ENCODE measurements at places on chromosomes 1 and 21.

DNA sequence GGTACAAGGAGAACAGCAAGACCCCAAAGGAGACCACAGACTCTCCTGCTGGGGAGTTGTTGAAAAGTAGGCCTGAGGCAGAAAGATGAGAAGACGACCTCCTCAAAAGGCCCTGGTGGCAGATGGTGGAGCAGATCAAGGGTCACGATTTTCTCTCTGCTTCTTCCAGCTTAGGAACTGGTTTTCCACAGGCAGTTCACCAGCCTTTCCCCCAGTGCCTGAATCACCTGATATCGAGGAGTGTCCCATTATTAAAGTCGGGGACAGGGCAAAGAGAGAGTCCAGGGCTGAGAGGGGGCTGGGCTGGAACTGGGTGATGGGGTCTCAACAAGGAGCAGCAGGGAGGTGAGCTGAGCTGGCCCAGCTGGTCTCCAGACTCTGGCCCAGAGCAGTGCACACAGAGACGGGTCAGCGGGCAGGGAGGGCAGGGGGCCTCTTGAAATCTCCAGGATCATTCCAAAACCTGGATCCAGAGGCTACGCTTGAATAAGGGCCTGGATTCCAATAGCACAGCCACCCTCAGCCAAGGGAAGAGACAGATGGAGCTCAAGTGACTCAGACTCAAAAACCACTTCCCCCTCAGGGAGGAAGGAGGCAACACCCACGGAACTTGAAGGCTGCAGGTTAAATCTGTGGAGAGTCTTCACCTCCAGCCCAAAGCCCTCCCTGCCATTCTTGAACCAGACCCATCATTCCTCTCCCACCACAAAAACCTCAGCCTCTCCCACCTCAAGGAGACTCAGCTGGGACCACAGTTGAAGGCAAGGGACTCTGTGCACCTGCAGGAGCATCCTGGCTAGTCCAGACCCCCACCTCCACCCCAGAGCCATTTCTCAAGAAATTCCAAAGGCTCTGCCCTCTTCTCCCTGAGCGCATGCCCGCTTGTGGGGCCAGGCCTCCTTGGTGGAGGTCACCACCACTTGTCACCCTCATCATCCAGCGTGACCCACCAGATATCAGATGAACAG lies at the start of gene S100A5:
TSS of gene S100A5 (minus strand) at position 541 of the 968 bp plus-strand sequence. CDS start 743 bp downstream, outside the sequence.
- peak; percentile 69 for DNase-seq

GRCh38 chr1:206907304-206907991 lies 10.2 kb downstream of the IL24 start:
- no peak for DNase-seq

DNA sequence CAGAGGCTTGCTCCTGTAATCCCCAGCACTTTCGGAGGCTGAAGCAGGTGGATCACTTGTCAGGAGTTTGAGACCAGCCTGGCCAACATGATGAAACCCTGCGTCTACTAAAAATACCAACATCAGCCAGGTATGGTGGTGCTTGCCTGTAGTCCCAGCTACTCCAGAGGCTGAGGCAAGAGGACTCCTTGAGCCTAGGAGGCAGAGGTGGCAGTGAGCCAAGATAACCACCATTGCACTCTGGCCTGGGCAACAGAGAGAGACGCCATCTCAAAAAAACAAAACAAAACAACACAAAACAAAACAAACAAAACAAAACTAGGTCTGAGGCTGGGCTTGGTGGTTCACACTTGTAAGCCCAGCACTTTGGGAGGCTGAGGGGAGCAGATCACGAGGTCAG lies 38.7 kb upstream of the RAP1GAP start:
- no peak for DNase-seq

DNA sequence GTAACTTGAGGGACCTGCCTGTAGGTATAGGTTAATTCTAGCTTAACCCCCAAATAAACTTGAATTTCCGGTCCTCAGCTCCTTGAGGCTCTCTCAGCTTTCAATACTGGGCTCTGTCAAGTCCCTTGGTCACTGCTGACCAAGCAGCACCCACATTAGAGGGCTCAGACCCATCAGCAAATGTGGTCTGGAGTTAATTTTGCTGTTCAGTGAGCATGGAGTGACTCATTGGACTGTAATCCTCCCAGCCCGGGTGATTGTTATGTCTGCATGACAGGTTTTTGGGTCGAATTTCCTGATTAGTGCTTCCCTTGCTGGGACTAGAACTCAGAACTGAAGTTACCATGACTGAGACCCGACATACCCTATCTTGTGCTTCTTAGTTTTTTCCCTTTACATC lies 130.6 kb downstream of the URB2 start:
- DNase-seq: peak; percentile 78

DNA sequence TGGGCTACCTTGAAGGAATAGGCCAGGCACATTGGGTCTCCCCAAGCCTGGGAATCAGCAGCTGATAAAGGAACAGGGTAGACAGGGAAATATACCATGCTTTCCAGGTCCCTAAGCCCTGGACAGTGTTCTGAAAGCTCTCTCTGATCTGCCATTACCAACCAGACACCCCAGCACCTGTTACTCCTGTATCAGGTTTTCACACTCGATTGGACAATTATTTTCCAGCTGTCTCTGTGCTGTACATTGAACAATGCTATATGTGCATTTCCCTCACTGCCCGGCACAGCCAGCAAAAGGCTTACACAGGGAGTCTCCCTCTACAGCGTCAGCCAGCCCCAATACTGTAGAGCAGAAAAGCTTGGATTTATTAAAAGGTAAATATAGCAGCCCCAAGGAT lies 4.7 kb downstream of the CFAP45 start:
- no peak for DNase-seq

DNA sequence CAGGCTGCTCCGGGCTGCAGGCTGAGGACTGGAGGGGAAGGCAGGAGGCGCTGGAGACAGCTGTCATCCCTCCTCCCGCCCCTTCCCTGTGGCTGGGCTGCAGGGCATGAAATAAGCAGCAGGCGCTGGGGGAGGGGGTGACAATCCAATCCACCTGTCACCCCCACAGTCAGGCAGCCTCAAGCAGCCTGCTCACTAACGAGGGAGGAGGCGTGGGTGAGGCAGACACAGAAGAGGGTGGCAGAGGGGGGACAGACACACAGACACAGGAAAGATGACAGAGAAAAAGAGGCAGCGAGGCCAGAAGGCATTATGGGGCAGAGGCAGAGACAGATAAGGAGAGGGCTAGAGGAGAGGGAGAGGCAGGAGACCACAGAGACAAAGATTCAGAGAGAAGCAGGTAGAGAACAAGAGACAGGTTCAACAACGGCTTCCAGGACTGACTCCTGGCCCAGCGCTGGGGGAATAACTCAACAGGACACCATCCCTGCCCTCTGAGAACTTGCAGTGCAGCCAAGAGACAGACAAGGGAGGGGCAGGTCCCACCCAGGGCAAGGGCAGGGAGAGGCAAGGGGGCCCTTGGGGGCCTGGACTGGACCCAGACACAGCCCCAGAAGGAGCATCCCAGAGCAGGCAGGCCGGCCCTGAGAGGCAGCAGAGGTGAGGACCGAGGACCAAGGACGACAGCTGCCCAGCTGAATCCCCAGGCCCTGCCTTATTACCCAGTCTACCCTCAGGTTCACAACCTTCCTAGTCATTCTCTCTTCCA lies 11.2 kb downstream of the MEF2D start:
- no peak for DNase-seq

DNA sequence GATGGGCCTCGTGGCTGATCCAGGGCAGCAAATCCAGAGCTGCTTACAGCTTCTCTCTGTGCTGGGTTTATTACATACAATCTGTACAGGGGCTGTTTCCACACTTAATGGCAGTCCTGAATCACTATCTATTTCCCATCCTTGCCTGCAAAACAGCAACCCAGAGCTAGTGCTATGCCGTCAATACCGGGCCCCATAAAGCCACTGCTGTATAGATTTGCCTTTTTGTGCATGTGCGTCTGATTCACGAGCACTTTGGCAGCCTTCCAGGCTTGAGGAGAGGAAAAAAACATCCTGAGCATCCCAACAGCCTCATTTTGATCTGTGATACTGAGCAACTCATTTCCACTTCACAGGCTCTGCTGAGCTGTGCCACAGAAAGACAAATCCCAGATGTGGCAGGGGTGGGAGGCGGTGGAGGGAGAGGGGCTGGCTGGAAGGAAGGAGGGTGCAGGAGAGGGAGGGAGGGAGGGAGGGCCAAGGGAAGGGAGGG lies 65.2 kb upstream of the TARBP1 start:
- peak; percentile 87 for DNase-seq

DNA sequence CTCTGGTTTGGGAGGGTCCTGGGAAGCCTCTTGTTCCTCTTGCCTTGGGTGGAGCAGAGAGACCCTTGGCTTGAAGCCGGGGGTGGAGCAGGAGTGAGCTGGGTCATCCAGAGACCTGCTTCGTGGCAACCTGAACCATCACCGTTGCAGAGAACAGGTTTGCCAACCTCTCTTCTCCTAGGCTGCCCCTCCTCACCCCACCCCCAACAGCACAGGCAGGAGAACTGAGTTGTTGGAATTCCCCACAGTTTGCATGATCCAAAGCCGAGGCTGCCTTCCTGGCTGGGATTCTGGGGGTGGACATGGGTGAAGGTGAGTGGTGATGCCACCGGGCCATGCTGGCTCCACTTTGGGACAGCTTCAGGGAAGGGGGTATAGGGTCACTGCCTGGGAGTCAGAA lies 2.2 kb downstream of the WNT4 start:
- DNase-seq: no peak

DNA sequence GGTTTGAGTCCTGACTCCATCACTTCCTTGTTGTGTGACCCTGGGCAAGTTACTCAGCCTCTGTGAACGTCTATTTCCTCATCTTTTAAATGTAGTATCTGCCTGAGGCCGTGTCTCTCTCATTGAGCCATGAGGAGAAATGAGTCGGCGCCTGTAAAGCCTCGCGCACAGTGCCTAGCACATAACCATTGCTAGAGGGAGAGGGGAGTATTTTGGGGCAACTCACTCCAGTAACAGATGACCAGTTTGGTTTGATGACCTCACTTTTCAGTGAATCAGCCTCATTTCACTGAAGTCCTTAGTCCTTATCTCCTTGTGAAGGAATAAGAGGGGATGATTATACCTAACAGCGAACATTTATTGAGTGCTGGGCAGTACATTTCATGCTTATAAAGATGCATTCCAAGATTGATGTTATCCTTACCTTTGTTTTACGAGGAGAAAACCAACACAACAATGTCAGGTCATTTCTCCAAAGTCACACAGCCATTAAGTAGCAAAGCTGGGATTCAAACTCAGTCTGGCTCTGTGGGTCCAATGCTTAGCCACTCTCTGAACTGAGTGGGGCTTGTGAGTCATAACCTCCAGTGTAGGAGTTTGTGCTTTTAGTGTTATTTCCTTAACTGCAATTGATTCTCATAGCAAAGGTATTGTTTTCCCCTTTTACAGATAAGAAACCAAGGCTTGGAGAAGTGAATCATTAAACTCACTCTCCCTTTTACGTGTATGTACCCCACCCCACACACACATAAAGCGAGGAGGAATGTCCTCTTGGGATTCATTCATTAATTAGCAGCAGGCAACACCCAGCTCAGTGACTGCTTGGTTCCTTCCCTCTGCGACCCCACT lies 25.9 kb downstream of the KCNC4 start:
- peak; percentile 33 for DNase-seq

GRCh38 chr1:175186433-175187160 lies 6.0 kb downstream of the KIAA0040 start:
- DNase-seq: no peak

- no peak for DNase-seq
These were observed 51.0 kb downstream of the SCP2 start for GRCh38 chr1:52978045-52978444.

GRCh38 chr1:150409504-150410362 lies 45.8 kb downstream of the RPRD2 start:
- no peak for DNase-seq

- no peak for DNase-seq
These were observed 33.3 kb upstream of the CNTN2 start for GRCh38 chr1:205009670-205010069.

DNA sequence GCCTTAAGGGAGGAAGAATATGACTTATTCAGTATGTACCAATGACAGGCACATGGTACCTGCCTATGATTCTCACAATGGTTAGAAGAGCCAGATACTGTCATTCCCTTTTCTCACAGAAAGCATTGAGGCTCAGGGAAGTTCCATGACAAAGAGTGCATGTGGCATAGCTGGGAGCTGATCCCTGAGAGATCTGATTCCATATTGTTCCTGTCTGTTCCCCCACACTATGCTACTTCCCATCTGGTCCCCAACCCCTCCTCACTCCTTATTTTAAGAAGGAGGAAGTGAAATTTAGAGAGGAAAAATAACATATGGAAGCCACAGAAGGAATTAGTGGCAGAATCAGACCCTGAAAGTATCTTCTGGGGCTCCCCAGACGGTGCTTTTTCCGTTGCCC lies 500.0 kb downstream of the PLPP3 start:
- DNase-seq: no peak

DNA sequence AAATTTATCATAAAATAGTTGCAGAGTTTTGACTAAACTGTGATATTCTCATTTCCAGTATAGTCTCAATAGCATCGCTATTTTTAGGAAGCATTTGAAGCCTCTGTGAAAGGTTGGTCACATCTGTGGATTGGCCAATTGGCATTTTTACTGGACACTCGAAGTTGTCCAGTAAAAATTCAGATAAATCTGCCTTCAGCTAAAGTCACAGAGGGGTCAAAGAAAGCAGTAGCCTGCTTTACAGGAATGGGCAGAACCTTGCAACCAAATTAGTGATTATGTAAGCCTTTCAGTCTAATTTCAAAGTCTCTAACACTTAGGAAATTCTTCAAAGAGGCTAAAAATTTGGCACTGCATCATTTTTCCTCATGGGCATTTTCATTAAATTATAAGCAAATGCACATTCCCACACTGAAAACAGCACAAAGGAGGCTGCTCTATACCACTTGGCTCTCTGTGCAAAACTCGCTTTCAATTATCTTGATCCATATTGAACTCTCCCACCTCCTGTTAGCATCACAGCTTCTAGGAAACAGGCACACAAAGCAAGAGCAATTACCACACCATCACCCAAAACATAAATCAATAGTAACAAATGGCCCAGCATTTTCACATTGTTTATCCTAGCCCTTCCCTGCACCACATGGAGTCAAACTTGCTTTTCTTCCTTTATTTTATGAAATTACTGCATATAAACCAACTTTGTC lies 318.5 kb upstream of the DUSP10 start:
- no peak for DNase-seq

DNA sequence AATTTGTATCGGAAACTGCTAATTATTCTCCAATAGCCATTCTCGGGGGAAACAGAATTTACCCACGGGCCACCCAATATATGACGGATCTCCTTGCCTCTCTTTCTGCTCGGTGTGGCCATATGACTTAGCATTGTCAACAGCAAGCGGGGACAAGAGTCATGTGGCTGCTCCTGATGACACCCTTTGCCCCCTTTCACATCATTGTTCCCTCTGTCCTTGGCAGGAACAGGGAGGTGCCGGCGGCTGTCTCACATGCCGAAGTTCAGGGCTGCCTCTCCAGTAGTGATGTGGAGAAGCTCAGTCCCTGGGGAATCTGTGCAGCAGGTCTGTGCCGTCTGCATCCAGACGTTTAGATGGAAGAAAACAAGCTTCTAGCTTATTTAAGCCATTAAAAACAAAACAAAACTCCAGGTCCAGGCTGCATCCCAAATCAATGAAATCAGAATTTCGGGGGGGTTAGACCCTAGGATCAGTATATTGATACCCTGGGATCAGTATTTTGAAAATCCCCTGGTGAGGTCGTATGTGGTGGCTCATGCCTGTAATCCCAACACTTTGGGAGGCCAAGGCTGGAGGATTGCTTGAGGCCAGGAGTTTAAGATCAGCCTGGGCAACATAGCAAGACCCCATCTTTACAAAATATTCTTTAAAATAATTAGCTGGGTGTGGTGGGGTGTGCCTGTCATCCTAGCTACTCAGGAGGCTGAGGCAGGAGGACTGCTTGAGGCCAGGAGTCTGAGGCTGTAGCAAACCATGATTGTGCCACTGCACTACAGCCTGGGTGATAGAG lies 10.8 kb downstream of the MYOM3 start:
- no peak for DNase-seq

- no peak for DNase-seq
These were observed 14.2 kb downstream of the BLACAT1 start for GRCh38 chr1:205441716-205442050.
